Foreskin keratinocyte (primary cell): ENCODE measurements at places on chromosomes 7 and 10.
A peak's percentile ranks its signal among the peaks of the same experiment; 100 is the strongest.

GRCh38 chr10:51246156-51246555, 171.9 kb downstream of the PRKG1 start:
- DNase-seq: no peak

- DNase-seq: no peak
These were observed 37.4 kb downstream of the CCDC6 start for GRCh38 chr10:59868696-59869593.

GRCh38 chr7:27030393-27031050, 65.3 kb downstream of the HOXA1 start:
- DNase-seq: peak; percentile 55

- peak; percentile 69 for DNase-seq
These were observed 60.3 kb upstream of the IL6 start for GRCh38 chr7:22666732-22667131.

DNA sequence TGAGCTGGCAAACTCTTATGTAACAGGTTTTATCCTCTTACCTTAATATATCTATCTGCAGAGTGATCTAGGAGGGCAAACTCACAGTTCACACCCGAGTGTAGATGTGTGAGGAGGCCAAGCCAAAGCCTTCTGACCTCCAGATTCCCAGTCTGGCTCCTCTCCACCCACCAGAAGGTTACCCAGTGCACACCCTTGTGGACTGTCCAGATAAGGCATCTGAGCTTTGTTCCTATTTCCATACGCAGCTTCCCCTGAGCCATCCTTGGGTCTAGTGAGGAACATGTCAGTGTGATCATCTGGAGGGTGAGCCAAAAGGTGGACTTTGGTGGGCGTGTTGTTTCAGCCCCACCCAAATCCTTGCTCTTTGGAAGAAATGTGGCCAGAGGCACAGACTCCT, 203.0 kb upstream of the MEOX2 start:
- no peak for DNase-seq

DNA sequence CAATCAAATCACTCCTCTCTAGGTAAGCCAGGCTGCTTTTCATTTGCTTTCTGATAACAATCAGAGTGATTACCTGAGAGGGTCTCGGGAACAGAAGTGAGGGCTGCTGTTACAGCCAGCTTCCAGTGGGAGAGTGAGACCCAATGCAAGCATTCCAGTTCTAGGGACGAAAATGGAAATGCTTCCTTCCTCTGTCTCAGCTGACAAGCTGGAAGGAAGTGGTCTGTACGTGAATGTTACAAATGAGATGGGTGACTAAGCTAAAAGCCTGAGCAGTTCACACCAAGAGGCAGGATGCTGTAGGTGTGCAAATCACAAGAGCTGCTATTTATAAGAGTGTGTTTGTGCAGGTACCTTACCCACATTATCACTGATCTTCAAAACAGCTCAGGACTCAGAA, 772.4 kb downstream of the GRID1 start:
- no peak for DNase-seq

- no peak for DNase-seq
These were observed 884 bp downstream of the ICA1 start for GRCh38 chr7:8260871-8261694.

- DNase-seq: no peak
These were observed 73.0 kb downstream of the TCF7L2 start for GRCh38 chr10:113023017-113023416.

- DNase-seq: no peak
These were observed 154.0 kb downstream of the CCDC3 start for GRCh38 chr10:12847361-12847975.

DNA sequence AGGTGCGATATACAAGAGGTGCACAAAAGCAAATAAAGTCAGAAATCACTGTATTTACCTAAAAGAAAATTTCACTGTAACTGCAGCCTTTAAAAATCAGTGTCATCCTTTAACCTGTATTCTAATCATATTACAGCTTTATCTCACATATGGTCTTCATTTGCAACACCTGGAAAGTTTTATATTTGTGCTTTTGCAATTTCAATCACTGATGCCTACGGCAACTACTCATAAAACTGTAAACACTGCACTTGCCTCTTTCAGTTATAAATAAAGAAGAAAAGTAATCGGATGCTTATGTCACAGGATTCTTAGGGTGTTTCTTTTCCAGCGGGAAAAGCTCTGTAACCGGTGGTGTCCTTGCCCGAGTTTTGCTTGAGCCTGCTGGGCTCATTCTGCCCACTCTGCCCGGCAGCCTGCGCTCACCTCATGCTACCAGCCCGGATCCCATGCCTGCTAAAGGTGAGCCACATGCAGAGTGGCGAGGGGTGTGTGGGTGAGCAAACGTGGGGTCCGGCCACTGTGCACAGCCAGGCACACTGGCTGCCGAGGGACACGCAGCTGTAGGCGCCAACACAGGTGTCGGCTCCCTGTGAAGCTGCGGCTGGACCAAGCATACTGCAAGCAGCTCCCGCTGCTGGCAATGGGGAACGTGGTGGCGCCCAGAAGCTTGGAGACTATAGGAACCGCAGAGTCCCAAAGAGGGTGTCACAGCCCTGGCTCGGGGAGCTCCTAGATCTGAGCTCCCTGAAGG, 56.3 kb upstream of the ABCB5 start:
- no peak for DNase-seq

DNA sequence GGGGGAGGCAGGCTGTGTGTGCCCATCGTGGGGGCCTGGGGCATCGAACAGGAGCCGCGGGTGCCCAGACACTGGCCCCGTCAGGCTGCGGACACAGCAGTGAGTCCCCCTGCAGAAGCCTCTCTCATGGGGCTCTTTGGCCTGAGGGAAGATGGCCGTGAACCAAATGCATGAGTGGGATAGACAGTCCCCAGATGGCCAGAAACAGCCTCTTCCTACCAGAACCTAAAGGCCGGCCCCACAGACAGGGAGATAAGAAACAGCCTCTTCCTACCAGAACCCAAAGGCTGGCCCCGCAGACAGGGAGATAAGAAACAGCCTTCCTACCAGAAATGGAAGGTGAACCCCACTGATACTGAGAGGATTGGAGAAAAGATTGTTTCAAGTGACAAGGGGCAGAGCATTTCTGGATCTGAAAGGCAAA, 16.6 kb downstream of the IDI2 start:
- DNase-seq: no peak

DNA sequence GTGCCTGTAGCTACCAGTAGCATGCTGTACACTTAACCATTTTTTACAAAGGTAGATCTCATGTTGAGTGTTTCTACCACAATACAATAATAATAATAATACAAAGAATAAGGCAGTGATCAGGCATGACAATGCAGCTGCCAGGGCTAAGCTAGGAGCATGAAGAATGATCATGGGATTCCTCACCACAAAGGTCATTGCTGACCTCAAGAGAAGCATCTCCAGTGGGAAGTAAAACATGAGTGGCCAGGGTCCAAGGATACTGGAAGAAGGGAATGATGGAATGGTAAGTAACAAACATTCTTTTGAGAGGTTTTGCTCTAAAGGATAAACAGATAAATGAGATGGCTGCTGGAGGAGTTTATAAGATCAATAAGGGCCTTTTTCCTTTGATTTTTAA, 591.1 kb downstream of the TNS3 start:
- DNase-seq: no peak

DNA sequence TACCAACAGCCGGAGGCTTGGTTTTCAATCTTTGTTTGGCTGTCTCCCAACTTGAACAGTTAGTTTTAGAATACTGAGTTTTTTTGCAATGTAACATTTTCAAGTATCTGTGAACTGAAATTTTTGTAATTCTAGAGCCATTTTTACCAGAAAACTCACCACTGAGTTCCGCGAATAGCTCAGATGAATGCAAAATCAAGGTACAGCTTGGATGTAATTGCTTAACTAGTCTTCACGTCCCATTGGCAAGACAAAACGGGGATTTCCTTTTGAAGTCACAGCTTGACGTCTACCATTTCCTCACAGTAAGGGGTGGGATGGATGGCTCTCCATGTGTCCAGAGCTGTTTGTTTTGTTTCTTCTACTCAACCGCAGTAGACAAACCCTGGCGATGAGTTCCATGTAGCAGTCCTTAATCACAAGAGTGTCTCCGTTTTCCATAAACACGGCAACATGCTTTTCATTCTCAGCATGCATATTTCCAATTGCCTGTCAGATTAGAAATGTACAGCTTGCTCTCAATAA, 55.8 kb upstream of the FGFR2 start:
- no peak for DNase-seq

- DNase-seq: no peak
These were observed 80.1 kb upstream of the LRRN3 start for GRCh38 chr7:111010798-111011197.

DNA sequence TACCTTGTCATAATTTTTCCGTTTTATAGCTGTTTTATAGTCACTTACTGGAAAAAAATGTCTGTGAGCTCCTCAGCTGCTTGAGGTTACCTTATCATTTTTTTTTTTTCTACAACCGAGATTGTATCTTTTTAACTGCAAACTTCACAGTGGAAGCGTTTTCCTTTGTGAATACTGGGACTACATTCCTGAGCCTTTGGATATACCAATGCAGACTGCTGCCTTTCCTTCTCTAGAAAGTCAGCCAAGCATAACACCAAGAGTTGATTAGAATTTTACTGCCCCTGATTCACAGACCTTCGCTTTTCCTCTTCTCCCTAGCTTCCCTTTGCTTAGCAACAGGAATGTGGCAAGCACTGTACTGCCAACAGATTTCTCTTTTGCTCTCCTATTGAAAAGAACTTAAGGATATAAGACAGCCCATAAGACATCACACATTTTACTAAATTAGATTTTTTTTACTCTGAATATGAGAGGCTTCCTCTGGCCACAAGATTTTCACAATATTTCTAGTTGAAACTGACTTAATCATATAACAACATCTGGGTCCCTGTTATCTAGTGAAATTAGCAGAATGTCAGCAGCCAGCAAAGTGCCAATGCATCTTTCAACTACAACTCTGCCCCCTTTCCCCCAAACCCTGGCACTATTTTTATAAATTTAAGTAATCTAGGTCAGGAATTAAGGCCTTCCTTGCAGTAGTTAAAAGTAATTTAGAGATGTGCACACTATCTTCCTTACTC, 170.6 kb downstream of the PRKG1 start:
- no peak for DNase-seq

DNA sequence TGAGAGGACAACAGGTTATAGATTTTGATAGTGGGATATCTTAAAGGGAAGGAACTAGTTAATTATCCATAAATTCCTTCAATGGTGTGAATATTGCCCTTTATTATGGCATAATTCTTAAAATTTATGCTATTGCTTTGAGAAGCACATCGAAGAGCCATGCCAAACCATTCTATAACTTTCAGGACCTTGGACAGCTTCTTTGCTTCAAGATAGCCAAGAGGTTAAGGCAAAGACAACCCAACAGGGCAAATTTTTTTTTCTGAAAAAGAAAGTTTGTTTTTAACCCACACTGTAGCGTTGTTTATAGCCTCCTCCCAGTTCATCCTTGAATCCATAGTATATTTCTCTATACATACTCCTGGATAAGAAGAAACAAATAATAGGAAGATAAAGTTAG, 103.2 kb downstream of the NRG3 start:
- DNase-seq: no peak

DNA sequence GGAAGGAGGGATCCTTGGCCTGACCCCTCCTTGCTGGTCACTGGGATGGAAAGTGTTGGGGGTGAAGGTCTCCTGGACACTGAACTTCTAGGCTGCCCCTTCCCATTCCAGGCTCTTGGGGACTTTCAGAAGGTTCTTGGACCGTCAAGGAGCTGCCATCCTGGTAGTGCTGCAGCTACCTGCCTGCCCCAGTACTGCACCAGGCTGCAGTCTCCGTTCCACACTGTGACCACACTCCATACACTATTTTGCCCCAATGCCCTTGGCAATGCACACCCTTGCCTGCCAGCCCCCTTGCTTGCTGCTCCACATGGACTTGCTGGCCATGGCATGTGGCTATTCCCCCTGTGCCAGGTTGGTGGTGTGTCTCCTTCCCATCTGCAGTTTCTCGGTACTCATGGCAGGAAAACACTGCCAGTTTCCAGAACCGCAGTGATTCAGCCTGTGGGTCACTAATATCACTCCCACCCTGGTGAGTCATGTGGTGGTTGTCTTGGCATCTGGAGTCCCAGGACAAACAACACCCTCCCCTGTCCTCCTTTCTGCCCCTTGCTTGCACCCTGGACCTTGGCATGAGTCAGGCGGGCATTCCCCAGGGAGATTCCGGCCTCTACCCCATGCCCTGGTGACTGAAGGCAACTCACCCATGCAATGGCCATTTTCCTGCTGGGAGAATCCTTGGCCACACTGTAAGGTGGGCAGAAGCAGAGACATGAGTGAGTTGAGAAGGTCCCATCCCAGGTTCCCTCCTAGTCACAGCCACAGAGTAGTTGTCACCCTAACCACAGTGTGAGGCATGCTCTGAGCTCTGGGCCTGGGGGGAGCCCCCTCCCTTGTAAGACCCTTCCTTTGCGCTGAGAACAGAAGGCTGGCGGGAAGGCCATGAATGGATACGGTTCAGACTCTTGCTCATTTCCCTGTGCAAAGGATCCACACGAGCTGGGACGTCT, 32.8 kb downstream of the GOLGA7B start:
- peak; percentile 92 for DNase-seq

DNA sequence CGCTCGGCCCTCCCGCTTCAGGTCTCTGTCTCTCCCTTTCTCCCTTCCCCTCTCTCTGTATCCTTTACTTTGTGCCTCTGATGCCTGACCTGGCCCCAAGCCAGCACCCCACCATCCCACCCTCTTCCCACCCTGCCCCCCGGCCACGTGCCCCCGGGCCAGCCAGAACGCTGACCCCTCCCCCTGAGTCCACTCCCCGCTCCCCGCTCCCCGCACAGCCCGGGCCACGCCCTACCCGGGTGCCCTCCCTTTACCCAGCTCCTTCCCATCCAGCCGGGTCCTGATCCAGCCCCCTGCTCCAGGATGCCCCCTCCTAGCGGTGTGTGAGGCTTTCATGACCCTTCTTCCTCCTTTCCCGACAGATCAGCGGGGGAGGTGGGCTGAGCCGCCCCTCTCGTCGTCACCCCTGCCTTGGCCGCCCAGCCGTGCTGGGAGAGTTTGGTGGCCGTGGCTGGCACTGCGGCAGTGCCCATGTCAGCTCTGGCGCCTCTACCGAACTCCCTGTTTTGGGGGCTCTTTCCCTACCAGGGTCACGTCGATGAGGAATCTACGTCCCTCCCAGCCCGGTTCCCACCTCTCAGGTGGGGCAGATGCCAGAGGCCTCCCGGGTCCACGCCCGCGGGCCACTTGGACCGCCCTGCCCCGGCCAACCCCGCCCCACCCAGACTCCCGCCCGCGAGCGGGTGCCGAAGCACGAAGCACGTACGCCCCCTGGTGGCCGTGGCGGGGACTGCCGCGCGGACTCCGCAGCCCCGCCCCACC, 127.4 kb downstream of the UBE2H start:
- peak; percentile 67 for DNase-seq
